ENCODE measurements at places on chromosomes 16 and 17.
A peak's percentile ranks its signal among the peaks of the same experiment; 100 is the strongest.

DNA sequence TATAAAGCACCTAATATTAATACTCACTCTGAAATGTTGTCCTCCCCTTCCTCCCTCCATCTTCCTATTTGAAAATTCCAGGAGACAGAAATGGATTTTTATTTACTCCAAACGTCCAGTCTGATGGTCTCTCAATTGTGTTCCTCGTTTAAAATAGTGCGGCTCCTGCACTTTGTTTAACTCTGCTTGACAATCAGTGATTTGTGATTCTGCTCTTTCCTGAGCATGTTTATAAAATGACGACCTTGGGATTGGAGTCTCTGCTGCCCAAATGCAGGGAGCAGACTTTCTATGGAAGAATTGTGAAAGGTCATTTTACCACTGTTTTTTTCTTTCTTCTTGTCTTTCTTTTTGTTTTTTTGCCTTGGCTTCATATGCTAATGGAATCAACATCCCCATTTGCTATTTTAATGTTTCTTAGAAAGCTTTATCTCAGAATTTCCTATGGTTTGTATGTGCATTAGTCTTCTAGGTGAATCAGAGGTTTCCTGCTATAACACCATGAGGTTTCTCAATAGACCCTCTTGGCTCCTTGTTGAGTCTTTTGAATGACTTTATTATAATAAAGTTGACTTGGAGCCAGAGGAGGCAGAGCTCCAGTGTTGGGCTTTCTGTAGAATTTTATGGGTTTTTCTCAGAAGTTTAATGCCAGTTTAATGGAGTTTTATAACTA is 376.5 kb downstream of the CDH11 start:
- no peak for DNase-seq

DNA sequence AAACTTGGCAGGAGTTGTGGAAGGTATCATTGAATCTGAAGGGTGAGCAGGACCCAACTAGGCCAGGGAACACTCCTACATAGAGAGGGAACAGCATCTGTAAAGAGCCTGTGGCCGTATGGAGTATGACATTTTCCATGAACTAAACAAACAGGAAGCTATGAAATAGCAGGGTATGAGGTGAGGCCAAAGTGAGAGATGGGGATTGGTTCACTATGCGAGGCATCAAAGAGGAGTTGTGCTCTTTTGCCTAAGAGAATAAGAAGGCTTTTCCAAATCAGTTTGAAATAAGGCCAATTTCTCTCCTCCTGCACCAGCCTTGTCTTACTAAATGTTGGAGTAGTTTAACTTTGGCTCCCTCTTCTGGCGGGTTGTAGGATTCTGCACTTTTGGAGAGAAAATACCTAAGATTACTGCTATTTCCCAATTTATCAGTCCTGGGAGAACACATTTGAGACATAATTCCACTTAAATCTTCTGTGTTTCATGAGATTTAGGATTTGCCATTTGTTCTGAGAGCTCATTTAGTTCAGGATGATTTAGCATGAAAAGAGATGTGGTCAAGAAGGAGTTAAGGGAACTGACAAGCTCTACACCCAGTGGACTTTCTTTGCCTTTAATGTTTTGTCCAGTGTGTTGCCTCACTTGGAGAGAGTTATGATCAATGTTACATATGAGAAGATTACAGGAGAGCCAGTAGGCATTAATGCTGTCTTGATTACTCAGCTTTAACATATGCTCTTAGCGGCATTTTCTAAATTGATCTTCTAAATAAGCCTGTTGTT is 55.4 kb downstream of the TNRC6C start:
- DNase-seq: peak; percentile 75

- no peak for DNase-seq
These were observed 458.6 kb upstream of the GOT2 start for GRCh38 chr16:59192551-59193199.

GRCh38 chr16:28202147-28202746 is 9.5 kb downstream of the XPO6 start:
- DNase-seq: peak; percentile 45

DNA sequence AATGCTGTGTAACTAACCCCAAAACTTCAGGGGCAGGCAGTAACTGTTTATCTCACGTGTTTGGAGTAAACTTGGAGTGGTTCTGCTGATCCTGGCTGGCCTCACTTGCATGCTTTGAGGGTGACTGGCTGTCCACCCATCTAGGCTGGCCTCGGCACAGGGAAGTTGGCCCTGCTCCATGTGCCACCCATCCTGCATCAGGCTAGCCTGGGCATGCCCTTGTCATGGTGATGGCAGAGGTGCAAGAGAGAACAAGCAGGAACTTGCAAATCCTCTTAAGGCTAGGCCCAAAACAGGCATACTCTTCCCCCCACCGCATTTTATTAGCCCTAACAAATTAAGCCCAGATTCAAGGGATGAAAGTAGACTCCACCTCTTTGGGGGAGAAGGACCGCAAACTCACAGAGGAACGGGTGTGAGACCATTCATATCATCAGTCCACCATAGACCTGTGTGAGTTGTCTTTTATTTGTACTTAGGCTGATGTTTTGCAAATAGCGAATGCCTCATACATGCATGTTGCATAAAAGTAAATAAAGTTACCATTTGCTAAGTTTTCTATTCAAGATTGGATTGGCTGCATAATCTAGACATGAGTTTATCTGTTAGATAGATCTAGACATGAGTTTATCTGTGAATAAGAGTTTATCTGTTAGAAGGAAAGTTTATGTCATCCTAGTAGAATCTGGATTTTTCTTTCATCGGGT is 221.0 kb downstream of the CCDC182 start:
- no peak for DNase-seq

GRCh38 chr16:80459966-80460365 is 80.8 kb upstream of the DYNLRB2 start:
- no peak for DNase-seq

GRCh38 chr16:17397499-17397891 is 73.3 kb downstream of the XYLT1 start:
- no peak for DNase-seq

DNA sequence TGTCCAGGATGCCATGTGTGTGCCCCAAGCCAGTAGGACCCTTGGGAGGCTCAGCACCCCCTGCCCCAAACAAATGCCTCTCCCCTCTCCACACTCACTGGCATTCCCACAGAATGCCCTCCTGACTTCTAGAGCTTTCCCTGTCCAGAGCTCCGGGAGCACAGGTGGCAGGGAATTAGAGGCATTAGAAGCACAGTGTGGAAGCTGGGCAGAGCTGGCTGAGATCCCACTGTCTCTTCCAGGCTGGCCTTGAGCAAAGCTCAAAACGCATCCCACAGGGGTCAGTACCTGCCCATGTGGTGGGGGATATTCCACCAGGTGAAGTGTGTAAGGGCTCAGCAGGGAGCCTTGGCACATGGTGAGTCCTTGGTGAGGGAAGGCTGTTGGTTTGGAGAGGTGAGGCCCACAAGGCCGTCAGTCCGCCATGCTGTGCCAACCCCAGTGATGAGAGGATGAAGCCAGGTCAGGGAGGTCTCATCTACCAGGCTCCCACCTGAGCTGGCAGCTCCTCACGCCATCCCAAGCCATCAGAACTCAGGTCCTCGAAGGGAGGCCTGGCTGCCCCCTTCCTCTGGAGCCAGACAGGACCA is 18.1 kb downstream of the ENDOV start:
- no peak for DNase-seq

DNA sequence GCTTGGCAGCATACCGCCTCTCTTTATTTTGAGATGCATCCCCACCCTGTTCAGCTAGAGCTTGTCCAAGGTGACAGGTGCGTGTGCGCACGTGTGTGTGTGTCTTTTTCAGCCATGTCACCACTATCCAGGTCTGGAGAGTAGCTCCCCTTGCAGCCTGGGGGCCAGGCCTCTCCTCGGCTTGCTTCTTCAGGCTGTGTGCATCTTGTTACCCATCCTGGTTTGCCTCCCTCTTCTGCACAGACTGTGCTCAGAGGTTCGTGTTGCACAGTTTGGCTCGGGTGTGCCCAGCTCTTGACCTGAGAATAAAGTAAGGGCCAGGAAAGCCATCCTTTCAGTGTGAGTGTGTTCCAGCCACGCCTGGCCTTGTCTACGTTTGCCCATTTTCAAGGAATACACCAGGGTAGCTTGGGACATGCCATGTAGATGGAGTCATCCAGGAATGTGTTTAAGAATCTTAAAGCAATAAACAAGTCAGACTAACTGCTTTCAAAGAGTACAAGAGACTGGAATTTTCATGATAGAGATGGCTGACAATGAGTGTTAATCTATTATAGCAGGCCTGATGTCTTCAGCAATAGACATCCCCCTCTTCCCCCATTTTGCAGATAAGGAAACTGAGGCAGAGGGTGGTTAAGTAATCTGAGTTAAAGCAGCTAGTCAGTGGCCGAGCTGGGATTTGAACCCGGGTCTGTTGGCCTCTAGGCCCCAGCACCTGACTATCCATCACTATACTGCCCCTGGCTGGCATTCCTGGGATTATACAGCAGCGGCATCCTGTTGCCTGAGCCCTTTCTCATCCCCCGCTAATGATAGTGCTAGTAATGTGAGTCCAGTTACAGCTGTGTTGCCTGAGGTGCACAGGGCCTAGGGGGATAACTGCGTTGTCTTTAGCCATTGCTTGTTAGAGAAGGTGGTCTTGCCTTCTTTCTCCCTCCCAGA is 77.9 kb downstream of the KSR1 start:
- DNase-seq: no peak

DNA sequence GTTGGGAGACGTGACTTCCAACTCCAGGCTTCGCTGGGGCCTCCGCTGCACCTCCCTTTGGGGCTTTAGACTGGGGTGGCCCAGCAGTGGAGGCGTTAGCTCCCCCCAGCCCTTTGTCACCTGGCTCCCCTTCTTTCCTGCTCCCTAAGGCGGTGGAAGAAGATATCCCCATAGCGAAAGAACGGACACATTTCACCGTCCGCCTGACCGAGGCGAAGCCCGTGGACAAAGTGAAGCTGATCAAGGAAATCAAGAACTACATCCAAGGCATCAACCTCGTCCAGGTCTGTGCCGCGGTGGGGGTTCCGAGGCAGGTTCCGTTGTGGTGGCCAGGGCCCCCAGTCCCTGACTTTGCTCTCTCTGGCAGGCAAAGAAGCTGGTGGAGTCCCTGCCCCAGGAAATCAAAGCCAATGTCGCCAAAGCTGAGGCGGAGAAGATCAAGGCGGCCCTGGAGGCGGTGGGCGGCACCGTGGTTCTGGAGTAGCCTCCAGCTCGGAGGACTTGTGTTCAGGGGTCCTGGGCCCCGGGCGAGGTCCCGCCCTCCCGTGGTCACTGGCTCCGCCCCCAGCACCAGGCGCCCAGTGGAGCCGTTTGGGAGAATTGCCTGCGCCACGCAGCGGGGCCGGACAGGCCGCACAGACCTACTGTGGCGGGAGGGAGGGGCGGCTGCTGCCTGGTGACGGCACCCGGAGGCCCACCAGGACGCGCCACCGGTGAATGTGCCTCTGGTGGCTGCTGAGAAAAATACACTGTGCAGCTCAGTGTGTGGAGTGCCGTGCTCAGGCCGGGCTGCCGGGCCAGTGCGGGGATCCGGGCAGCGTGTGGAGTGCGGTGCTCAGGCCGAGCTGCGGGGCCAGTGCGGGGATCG is 3.8 kb downstream of the MRPL12 start:
- no peak for DNase-seq

GRCh38 chr16:29900888-29901606 is 759 bp downstream of the ASPHD1 start:
- no peak for DNase-seq

DNA sequence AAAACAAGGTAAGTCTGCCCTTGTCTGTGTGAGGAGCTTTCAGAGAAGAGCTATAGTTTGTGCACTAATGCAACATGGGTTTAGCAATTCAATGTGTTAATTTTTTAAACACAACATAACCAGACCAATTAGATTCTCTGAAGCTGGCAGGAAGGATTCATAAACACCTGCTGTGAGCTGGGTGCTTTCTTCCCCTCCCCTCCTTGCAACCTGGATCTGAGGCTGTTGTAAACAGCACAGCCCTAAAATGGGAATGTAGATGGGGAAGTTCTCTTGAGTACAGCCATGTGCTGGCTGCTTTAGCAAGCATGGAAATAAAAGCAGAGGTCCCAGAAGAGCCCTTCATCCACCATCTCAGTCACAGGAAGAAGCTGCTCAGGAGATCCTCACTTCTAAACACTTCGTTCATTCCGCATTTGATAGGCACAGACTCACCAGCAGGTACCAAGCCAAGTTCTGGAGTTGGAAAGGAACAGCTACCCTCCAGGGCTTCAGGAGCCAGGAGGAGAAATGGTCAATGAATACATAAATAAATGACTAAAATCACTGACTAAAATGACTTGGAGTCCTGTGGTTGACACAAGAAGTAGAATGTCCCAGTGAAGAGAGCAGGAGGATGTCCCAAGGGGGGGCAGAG is 21.7 kb downstream of the AXIN2 start:
- DNase-seq: no peak

DNA sequence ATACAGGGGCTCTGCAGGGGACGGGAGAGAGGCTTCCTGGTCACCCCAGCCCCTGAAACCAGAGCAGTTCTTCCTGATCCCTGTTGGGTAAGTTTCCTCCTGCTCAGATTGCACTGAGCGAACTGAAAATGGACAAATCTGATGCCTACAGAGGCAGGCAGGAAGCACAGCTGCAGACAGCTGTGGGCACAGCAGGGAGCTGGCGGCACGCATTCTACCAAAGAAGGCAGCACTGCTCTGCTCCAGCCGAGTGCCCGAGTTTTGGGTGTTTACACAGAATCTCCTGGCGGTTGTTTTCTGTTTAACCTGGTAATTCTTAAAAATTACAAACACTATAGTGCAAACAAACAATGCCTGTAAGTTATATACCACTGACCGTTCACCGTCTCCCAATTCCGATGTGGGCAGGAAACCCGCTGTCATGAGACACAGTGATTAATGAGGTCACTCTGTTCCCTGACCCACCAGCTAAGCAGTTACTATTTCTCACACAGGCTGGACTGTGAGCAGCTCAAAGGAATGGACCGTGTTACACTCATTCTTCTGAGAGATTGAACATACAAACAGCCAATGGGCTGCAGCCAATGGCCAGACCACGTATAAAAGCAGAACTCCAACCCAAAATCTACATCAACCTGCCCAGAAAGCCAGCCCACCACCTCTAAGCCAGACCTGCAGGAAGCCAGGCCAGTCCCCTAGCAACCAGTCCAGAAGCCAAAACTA is 25.5 kb downstream of the NSMCE1 start:
- no peak for DNase-seq

- no peak for DNase-seq
These were observed 24.8 kb downstream of the LMF1 start for GRCh38 chr16:946048-946395.

- no peak for DNase-seq
These were observed 344.8 kb downstream of the SNX29 start for GRCh38 chr16:12321311-12321842.

- DNase-seq: no peak
These were observed 129.8 kb downstream of the NTN1 start for GRCh38 chr17:9151091-9151490.

GRCh38 chr17:39151943-39152818 is 744 bp upstream of the PLXDC1 start:
- DNase-seq: peak; percentile 36

GRCh38 chr17:65532101-65532890 is 29.2 kb downstream of the AXIN2 start:
- DNase-seq: no peak
